ENCODE measurements at places on chromosomes 4 and X.

DNA sequence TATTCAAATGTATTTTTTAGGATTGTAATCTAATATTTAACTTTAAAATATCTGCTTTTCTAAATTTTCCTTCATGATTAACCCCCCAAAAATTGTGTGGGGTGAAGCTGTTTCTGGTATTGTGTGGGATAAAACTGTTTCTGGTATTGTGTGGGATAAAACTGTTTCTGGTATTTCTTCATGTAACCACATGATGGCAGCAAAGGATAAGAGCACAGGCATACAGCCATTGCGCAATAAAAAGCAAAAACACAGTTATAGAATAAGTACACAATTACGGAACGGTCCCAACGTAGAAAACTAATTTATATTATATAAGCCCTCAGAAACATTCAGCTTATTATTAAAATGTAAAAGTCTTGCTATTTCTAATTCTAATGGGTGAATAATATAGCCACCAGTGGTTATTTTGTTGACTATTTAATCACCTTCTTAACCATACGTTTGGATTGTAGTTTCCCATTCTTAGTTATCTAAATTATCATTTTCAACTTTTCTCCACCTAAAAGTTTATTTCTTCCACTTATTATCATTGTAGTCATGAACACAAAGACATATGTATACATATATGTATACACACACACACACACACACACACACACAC lies 333.9 kb upstream of the FSTL5 start:
- no peak for DNase-seq

DNA sequence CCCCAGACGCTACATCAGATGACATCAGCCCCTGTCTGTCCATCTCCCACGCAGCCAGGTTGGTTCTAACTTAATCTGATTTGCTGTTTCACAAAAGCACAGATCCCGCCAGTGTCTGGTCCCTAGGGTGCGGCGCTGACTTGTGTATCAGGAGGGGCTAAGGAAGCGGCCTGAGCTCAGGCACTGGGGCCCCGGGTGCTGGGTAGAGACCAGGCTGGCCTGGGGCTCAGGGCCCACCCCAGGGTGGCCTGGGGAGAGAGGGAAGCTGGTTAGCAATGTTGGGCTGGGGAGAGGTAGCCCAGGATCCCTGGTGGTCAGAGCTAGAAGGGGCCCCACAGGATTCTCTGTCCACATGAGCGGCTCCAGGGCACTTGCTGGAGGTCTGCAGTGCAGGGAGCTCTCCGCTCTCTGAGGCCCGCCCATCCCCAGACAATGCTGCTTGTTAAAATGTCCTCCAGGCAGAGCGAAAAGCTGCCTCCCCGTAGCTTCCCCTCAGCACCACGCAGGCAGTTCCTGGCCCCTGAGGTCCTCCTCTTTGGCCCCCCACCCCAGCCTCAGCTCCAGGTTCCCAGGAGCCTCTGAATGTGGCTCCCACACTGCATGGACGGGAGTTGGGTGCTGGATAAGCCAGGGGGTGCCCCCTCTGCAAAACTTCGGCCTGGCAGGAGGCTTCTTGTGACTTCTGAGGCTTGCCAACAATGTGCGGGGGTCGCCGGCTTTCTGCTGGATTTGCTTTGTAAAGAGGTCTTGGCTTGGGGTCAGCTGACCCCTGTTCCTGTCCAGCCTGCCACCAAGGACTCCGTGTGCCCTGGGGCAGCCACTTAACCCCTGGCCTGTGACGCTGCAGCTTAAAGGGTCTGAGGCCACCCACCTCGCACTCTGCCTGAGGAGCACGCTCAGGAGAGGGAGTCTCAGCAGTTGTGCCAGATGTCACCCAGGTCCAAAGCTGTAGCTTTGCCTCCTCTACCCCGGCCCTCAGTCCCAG lies 112.9 kb downstream of the CPZ start:
- DNase-seq: no peak

GRCh38 chrX:118631586-118631985 lies 95.8 kb upstream of the IL13RA1 start:
- DNase-seq: no peak

DNA sequence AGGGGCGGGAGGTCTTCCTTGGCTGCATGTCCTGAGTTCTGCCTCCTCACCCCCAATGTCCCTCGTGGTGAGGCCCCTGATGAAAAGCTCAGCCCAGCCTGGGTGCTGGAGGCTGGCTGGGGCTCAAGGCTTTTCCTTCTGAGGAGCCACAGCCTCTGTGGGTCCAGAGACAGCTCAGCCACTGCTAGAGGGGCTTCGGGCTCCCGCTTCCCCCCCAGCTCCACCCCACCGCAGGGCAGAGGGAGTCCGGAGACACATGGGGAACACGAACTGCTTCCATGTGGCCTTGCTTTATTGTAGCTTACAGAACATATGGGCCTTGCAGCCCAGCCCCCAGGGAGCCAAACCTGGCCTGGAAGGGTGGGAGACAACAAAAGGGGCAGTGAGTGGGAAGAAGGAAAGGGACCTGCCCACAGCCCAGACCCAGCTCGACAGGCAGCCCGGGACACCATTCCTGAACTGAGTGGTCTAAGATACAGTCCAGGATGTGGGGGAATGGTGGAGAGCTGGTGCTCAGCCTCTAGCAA lies 89.9 kb upstream of the NKX1-1 start:
- no peak for DNase-seq

DNA sequence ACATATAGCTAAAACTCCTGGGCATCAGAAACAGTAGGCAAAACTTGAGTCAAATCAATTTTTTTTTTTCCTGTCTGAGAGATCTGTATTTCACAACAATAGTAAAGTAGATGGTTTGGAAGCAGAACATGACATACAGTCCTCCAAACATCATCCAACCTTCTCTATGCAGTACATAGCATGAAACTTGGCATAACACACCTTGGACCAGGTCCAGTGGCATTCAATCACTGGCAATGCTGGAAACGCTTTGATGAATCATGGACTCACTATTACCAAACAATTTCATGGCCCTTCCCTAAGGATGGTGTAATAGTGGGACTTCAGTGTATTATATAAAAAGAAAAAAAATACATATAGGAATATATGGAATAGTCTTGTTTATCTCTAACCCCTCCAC lies 154.6 kb downstream of the FMR1NB start:
- no peak for DNase-seq

DNA sequence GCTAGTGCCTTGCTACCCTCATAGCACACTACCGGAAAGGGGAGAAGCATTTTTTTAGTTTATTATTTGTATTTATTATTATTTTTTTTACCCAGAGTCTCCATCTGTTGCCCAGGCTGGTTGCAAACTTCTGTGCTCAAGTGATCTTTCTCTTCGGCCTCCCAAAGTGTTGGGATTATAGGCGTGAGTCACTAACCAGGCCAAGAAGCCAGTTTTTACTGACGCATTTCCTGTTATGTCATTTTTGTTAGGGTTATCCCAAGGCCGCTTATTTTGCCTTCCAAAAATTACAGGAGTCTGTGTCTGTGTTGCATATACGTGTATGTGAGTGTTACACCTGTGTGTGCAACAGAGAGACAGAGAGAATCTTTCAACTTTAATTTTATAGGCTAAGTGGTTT lies 404.5 kb downstream of the GBA3 start:
- DNase-seq: no peak

- DNase-seq: no peak
Measured at GRCh38 chr4:97106161-97106560, 1037.1 kb downstream of the STPG2 start.

- no peak for DNase-seq
Measured at GRCh38 chr4:17112292-17112659, 213.8 kb upstream of the LDB2 start.

DNA sequence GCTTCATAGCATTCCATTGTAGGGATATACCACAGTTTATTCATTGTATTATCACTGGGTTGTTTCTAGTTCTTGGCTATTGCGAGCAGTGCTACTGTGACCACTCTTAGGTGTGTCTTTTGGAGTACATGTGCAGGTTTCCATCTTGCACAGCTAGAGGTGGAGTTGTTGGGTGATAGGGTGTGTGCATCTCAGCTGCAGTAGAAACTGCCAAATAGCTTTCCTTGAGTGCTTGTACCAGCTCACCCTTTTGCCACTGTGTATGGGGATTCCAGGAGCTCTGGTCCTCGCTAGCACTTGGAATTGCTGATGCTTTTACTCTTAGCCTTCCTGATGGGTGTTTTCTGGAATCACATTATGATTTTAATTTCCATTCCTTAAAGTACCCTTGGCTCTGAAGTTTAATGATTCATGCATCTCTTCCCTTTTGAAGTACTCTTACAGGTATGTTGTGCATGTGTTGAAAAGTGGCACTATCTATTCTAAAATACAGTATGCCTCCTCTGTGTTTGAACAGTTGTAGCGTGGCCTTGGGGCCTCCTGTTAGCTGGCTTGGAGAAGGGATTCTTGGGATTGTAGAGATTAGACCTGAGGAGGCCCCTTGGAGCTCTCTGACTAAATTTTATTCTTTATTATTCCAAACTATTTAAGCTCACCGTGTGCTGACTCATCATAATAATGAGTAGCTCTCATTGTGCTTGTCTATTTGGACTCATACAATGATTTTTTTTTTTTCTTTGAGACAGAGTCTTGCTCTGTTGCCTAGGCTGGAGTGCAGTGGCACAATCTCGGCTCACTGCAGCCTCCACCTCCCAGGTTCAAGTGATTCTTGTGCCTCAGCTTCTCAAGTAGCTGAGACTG lies 38.4 kb downstream of the HTT start:
- no peak for DNase-seq

DNA sequence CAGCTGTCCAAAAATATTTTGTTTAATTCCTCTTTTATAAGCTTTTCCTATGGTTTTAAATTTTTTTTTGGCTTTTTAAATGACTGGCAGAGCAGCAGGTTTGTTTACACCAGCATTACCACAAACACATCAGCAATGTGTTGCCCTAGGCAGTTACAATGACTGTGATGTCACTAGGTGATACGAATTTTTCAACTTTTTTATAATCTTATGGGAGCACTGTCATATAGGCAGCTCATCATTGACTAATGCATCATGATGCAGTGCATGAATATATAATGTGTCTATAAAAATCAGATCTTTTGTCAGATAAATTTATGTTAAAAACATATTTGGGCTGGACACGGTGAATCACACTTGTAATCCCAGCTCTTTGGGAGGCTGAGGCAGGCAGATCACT lies 231.6 kb upstream of the SLIT2 start:
- DNase-seq: no peak

DNA sequence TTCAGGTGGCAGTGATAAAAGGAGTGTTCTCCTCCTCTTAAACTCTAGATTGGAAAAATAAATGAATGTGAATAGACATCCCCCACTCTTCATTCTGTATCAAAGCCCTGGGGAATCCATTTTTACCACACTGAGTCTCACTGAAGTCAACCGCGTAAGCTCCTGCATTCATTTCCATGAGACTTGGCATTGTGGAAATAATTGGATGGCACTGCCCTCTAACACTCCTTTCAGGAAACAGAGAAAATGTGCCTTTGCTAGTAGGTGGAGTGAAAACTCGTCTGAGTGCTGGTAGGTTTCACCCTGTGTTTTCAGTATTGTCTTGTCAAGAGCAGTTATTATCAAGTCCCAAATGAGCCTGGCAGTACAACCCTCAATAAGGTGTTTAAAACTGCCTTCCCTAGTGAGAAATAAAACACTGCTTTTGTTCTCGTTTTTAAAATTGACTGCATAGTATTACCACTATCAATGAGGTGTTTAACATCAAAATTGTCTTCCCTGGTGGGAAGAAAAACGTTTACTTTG lies 9.7 kb upstream of the CDKN2AIP start:
- DNase-seq: no peak

All from stimulated activated naive B cell treated with anti-CD40 and anti-IgM and Interleukin-4, amounts not matched to agents 10 μg/mL and 1 μg/mL and 100 μg/mL, for 72 hours (primary cell).